Activated T-cell treated with anti-CD3 and anti-CD28 coated beads, Interleukin-2, amount 50 U/mL, for 72 hours (primary cell): ENCODE measurements at places on chromosomes 13 and 19. TPM values are rescaled to one million over a fixed set of nuclear protein-coding genes. Genes with fewer than 3 reads are reported as not detected.

NECTIN2 gene
- 2.8 TPM for total RNA-seq

PABPC3 gene
- total RNA-seq = 0.60 TPM

EDDM13 gene
- total RNA-seq = not detected

IL12RB1 gene
- 20.4 TPM for total RNA-seq

SIAH3 gene
- total RNA-seq = 0.25 TPM

LIG1 gene
- 156 TPM for total RNA-seq

DEDD2 gene
- 31.6 TPM for total RNA-seq

CEACAM4 gene
- total RNA-seq = not detected

MICOS13 gene
- 33.8 TPM for total RNA-seq

MEDAG gene
- total RNA-seq = 0.09 TPM

GRCh38 chr19:31497709-31498108 is 148.5 kb upstream of the TSHZ3 start:
- DNase-seq = no peak

DNA sequence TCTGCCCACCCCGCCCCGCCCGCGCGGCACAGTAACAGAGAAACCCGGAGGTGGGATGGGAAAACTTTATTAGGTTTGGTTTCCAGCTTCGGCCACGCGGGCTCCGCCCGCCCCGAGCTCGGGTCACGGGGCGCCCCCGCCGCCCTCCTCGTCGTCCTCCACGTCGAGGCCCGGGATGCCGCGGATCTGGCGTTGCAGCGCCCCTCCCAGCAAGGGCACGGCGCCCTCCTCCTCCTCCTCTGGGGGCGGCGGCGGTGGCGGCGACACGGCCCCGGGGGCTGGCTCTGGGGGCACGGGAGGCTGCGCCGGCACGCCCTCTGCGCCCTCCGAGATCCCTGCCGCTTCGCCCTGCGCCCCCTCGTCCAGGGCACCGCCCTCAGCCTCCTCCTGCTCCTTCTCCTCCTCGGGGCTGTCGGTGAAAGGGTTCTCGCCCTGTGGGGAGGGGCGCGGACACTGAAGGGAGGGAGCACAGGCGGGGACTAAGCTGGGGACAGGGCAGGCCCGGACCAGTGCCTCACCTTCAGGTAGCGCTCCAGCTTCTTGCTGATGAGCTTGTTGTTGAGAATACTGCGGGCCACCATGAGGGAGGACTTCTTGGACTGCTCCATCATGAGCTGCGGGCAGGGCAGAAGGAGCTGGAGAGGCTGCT is 536 bp upstream of the AKAP8 start:
- no peak for DNase-seq

GRCh38 chr13:58666331-58666730 is 1034.8 kb downstream of the PCDH17 start:
- no peak for DNase-seq

- DNase-seq = no peak
Observed at GRCh38 chr13:36822785-36823184, 3.8 kb downstream of the RFXAP start.

GRCh38 chr19:53927739-53928138 is 18.7 kb downstream of the CACNG7 start:
- DNase-seq = peak; percentile 25

DNA sequence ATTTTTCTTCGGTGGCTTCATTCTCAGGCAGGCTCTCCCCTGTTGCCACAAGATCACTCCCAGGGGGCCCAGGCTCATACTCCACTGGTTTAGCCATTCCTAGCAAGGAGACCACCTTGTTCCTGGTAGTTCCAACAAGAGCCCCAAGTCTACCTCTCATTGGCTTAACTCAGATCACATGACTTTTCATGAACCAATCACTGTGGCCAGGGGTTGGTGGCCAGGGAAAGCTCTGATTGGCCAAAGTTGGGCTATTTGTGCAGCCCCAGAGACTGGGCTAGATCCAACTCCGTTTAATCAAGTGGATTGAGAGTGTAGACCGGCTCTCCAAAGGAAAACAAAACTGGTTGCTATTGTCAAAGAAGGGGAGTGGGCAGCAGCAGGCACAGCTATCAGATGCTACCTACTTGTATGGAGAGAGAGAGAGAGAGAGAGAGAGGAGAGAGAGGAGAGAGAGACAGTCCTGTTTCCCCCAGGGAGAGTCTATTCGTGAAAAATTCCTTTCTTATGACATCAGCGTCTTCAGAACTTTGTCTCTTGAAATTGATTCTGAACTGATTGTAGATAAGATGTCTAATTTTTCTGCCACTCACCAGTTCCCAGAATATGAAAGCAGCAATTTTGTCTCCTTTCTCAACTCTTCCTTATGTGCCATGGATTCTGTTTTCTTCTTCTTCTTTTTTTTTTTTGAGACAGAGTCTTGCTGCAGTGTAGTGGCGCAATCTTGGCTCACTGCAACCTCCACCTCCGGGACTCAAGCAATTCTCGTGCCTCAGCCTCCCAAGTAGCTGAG is 5.9 kb downstream of the CEACAM19 start:
- DNase-seq = no peak

- DNase-seq = peak; percentile 77
Observed at GRCh38 chr13:75312884-75313520, 169.0 kb downstream of the TBC1D4 start.

DNA sequence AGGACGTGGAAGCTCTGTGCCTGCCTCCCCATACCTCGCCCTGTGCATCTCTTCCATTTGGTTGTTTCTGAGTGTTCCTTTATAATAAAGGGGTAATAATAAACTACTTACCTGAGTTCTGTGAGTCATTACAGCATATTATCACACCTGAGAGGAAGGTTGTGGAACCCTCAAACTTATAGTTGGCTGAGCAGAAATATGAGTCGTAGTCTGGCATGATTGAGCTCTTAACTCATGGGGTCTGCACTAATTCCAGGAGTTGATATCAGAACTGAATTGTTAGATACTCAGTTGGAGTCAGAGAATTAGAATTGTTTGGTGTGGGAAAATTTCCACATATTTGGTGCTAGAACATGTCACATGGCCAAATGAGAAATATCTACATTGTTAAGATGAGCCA is 52.4 kb upstream of the HTR2A start:
- no peak for DNase-seq

GRCh38 chr13:20114066-20114610 is 46.7 kb downstream of the GJA3 start:
- no peak for DNase-seq

DNA sequence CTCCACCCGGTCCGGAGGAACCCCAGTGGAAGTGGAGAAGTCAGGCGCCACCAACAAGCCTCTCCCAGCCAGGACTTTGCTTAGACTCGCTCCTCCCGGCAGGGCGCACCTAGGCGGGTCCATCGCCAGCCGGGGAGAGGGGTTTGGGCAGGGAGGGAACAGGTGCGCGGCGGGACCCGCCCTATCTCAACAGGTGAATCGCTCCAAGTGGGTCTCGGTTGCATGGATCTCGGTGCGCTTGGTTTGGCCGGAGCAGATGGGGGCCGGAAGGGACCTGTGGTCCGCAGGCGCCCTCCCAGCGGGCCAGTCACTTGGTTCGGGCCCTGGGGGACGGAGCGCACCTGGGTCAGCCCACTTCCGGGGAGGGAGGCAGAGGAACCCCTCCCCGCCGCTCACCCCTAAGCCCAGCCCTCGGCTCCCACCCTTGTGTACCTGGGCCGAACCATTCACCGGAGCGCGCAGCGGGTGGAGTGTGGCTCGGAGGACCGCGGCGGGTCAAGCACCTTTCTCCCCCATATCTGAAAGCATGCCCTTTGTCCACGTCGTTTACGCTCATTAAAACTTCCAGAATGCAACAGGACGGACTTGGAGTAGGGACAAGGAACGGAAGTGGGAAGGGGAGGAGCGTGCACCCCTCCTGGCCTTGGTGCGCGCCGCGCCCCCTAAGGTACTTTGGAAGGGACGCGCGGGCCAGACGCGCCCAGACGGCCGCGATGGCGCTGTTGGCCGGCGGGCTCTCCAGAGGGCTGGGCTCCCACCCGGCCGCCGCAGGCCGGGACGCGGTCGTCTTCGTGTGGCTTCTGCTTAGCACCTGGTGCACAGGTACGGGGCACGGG is at the start of gene LSR:
Gene LSR, plus strand, starts transcription at position 693 of the 836 bp plus-strand sequence. Its CDS starts 21 bp downstream, at position 714.
- peak; percentile 85 for DNase-seq

GRCh38 chr19:54430306-54431254 is 15.3 kb downstream of the TTYH1 start:
- DNase-seq = peak; percentile 49

- DNase-seq = no peak
Observed at GRCh38 chr19:12159773-12160414, 3.0 kb upstream of the ZNF136 start.

GRCh38 chr13:50421473-50422130 is 406.4 kb downstream of the KCNRG start:
- DNase-seq = no peak

- no peak for DNase-seq
Observed at GRCh38 chr19:31555634-31556215, 206.5 kb upstream of the TSHZ3 start.

DNA sequence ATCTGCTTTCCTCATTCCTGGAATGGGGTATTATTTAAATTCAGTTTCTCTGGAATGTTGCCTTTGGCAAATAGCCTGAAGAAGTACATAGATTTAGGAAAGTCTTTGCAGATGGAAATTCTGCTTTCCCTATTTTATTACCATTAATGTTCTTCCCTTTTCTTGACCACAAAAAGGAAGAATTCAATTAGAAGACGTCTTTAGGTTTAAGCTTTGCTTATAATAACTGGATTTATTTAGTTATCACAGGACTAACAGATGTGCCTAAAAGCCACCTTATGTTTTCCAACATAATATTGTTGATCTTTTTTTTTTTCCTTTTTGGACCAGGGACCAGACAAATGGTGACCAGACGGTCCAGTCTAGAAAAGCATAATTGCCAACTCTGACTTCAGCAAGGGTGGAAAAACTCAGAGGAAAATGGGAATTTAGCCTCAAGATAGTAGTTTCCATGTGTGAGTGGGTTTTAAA is 210.1 kb upstream of the SPRY2 start:
- no peak for DNase-seq

GRCh38 chr19:44939668-44940067 is 2.4 kb upstream of the APOC4 start:
- no peak for DNase-seq

DNA sequence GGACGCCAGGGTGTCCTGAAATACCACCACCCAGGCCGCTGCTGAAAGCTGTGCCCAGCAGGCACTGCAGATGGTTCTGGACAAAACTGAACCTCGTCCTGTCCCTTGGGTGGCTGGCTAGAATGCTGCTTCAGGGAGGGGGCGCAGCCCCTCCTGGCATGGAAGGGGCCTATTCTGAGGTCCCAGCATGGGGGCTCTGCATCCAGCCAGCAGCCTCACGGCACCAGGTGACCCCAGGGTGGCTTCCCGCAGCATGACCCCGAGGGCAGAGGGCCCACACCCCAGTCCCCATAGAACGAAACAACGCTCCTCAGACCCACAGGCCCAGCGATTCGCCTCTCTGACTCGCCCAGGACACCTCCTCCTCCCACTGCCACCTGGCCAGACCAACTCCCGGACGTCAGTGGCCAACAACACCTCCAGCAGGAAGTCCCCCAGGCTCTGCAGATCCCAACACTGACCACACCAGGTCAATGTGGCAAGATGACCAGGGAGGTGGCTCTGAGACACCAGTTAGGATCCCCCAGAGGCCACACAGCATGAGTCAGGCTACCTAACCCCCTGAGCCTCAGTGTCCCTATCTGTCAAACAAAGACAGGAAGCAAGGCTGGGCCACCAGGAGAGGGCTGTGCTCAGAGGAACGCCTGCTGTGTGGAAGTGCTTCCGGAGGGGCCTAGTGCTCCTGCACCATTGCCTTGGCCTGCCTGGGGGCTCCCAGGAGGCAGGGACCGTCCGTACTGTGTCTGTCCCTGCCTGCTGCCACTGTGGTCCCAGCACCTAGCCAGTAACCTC is 6.1 kb downstream of the MKNK2 start:
- no peak for DNase-seq

GRCh38 chr19:40803857-40804782 is 5.1 kb downstream of the EGLN2 start:
- DNase-seq = peak; percentile 58
